ENCODE measurements at places on chromosomes 12 and 14. TPM values are rescaled to one million over a fixed set of nuclear protein-coding genes. Genes with fewer than 3 reads are reported as not detected.
A peak's percentile ranks its signal among the peaks of the same experiment; 100 is the strongest.

ASCL1 gene
- total RNA-seq, result not detected

MYH6 gene
- 0.82 TPM for total RNA-seq

SLIRP gene
- 62.6 TPM for total RNA-seq

SCNN1A gene
- total RNA-seq, result 2.4 TPM

AKAP5 gene
- 2.9 TPM for total RNA-seq

CISTR gene
- not detected for total RNA-seq

TOMM20L gene
- total RNA-seq, result not detected

SMOC1 gene
- total RNA-seq, result 30.0 TPM

GRCh38 chr12:105099356-105099755 is 8.2 kb upstream of the WASHC4 start:
- DNase-seq, result no peak

DNA sequence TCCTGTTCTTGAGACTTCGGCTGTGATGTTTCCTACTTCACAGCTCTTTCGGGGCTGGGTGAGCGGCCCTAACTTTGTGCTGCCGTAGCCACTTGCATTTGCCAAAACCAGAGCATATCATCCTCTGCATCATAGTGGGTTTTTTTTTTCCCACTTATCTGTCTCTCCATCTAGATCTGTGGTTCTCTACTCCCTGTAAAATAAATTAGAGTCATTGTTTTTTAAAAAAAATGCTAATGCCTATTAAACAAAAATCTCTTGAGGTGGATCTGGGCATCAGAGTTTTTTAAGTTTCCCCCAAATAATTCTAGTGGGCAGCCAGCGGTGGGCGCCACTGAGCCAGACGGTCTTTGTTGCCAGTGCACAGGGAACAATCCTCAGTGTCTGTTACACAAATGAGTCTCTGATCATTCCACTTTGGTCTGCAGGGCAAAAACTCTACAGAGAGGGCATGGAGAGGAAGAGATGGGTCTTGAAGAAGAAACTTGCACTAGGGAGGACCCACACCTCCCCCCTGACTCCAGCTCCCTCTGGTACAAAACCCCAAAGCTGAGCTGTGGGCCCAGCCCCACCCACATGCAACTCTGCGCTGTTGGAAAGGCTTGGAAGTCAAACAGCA is 62.4 kb upstream of the BCL2L14 start:
- no peak for DNase-seq

- no peak for DNase-seq
These were observed 36.5 kb upstream of the KICS2 start for GRCh38 chr12:64258576-64258975.

- peak; percentile 64 for DNase-seq
These were observed 11.1 kb downstream of the DICER1 start for GRCh38 chr14:95146079-95146771.

DNA sequence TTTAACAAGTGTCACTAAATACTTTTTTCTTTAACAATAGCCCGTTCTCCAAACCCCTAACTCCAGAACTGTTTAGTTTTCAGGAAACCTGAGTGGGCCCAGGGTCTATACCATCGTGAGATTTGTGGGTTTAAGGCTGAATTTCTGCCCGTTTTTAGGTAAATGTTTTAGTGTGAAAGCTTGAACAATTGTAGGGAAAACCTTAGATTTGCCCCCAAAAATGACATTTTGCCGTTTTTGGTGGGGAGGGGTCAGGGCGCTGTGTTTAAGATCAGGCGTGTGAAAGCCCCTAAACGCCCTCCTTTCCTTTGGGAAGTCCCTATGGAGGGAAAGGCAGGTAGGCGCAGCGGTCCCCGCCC is 320 bp upstream of the PRPF39 start:
- no peak for DNase-seq

- DNase-seq, result peak; percentile 97
These were observed 742 bp downstream of the SPSB2 start for GRCh38 chr12:6872073-6873048.

DNA sequence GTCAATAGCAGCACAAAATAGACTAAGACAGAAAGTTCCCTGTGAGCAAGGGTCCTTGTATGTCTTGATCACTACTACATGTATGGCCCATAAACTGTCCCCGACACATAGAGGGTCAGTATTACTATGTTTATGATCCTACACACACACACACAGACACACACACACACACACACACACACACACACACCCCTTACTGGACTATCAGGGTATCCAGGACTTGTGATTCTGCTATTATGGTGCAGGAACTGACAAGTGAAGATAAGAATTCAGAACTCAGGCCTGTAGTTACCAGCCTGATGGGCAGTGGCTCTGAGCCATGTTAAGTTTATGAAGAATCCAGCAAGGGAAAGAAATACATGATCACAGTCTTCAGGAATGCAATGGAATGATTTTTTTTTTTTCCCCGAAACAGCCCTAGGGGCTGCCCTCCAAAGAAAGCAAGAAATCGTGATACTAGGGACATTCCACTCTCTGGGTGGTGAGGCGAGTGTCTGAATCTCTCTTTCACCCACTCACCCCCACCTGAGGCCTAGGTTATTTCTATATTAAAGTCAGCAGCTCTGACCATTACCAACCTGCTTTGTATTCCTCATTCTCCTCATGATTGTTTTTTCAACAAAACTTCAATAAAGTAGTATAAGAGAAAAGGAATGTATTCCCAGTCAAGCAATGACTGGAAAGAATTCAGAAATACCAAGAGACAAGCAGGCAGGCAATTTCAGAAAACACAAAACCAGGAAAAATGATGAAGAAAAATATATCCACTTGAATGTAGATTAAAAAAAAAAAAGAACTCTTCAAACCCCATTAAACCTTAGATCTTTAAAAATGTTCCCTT is 105.8 kb downstream of the AVPR1A start:
- no peak for DNase-seq

DNA sequence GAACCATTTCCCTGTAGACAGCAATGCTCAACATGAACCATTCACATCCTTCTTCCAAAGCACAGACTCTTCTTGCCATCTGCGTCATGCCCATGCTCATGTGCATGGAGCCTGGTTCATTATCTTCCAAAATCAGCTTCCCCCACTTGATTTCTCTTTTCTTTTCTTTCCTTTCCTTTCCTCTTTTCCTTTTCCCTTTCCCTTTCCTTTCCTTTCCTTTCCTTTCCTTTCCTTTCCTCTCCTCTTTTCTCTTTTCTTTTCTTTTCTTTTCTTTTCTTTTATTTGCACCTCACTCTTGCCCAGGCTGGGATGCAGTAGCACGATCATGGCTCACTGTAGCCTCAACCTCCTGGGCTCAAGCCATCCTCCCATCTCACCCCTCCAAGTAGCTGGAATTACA is 37.5 kb downstream of the WIF1 start:
- DNase-seq, result no peak

- no peak for DNase-seq
These were observed 1369.9 kb upstream of the TMEM132C start for GRCh38 chr12:126897102-126897501.

DNA sequence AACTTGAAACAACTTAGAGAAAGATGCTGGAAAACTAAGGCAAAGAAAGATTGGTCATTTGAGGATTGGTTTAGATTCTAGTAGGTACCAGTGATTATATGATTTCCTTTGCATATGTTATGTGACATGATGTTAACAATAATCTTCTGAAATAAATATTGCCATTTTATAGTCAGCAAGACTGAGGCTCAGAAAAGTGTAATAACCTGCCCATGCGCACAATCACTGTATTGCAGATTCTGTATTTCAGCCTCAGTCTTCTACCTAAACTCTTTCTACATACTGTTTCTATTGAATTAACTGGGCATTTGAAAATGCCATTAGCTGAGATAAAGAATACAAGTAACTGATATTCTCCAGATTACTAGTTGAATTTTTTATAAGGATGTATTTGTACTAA is 61.3 kb downstream of the FGD4 start:
- no peak for DNase-seq

DNA sequence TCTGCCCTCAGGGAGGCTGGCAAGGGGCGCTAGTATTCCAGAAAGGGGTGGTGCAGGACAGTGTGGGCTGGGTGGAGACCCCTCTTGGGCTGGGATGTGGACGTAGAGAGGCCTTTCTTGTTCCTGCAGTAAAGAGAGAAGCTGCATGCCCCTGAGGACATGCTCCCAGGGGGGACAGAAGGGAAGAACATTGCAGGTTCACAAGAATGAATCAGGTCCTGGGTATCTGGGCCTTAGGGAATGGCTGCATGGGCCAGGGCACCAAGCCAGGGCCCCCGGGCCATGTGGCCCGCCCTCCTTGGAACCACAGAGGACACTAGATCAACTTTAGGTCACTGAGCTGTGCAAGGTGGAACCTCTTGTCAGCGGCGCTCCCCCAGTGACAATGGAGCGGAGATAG is 51.8 kb downstream of the ZNF664 start:
- DNase-seq, result no peak

DNA sequence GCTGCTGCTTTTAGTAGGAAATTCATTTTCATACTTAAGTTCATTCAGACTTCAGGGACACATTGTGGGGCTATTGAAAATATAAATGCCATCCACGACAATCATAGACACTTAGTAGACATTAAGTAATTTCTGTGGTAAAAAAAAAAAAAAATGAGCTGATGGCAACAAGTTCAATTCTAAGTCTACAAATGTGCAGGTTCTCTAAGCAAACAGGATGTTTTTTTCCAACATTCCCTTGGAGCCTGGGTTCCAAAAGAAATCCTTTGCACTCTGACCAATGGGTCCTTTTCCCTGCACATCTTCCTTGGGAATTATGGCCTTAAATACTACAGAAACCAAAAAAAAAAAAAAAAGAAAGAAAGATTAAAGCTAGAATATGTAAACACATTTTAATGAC is 175.6 kb upstream of the HIF1A start:
- no peak for DNase-seq

DNA sequence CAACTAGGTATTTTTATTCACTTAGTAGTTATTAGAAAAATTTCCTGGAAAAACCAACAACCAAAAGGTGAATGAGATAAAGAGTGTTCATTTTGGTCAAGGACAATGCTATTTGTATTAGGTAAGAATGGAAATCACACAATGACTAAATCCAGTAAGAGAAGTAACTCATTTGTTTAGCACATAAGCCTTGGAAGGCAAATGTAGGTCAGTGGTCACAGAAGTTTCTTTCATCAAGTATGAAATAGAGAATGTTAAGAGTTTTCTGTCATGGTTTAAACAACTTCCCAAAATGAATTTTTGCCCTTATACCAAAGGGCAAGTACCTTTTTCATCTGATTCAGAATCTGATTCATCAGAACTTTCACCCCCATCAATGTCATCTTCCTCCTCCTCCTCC is 101.7 kb downstream of the KIF21A start:
- DNase-seq, result no peak

DNA sequence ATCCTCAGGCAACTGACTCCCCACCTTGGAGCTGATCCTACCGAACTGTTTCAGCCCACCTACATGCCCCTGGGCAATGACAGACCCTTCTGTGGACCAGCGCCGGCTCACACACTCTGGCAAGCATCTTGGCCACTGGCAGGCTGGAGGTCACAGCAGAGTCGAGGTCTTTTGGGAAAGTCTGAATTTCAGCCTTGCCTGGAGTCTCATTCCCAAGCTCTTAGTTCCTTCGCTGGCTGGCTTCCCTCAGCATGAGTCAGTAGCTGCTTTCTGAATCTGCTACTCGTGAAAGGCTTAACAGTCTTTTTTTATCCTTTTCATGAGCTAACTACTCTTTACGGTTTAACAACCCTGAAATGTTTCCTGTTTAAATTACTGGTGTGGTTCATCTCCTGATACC is 44.5 kb downstream of the ASCL4 start:
- no peak for DNase-seq

DNA sequence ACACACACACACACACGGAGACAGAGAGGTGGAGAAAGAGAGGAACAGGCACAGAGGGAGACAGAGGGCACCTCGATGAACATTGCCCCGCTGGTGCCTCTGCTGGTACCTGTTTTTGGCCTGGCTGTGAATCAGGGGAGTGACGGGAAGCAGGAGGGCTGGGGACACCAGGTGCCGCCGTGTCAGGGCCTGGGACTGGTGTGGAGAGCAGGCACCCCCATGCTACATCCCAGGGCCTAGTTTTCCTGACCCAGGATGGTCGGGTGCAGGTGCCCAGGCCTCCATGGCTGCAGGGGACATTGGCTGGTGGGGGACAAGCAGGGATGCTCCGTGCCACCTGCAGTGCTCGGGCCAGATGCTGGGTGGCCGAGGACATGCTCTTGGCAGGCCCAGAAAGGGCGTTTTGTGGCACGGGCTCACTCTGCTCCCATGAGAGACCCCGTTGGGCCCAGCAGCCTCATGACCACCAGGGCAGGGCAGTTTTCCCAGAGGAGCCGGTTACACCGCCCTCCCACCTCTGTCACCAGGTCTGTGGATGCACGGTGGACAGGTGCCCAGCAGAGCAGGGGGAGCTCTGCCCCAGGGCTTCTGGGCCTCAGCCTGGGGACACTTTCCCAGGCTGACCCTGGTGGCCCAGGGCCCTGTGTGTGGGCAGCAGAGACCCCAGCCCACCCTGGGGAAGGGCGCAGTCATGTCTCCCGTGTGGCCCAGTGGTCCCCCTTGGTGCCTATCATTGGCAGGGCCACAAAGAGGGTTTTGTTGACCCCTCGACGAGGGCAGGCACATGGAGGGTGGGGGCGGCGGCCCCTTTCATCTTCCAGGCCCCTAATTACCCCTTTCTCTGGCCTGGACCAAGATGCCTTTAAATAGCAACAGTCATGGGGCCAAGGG is 207.5 kb upstream of the RTL1 start:
- peak; percentile 66 for DNase-seq

DNA sequence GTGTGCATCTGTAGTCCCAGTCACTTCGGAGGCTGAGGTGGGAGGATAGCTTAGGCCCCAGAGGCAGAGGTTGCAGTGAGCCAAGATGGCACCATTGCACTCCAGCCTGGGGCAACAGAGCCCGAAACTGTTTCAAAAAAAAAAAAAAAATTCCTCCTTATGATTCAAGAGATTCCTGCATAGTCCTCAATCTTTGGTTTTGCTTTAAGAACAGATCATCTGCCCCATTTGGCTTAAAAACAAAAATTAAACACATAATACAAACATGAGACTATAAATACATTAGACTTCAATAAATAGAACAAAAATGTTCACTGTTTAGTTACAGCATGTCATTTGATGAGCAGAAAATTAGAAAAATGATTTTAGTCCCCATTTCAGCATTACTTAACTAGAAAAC is 131.2 kb downstream of the PAWR start:
- no peak for DNase-seq

GRCh38 chr14:49972131-49972671 is 79.3 kb downstream of the ARF6 start:
- DNase-seq, result no peak

- DNase-seq, result no peak
These were observed 1.4 kb upstream of the CLMN start for GRCh38 chr14:95320955-95321600.

DNA sequence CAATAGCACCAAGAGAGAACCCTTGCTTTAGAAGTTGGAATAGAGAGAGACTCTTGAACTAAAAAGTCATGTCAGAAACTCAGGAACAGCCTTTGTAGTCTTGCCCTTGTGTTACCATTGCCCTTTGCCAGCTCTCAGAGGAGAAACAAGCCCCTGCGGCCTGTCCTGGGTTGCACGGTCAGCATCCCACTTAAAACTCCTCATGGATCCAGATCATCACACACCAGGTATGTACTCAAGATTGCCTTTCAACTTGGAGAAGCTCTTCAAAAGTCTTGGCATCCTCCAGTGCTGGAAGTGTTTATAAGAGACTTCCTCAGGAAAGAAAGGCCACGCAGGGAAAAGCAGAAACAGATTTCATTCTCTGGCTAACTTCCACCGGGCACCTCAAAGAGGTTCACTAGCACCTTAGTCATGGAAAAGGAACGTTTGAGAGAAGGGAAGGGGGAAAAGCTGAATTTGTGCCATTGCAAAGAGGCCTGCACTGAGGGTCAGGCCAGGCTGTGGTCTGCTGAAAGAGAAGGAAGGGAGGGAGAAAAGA is 594.2 kb downstream of the MED13L start:
- no peak for DNase-seq
